ENCODE measurements at places on chromosomes 16 and 17.

- no peak for DNase-seq
Observed at GRCh38 chr16:13909872-13910303, 10.1 kb upstream of the ERCC4 start.

DNA sequence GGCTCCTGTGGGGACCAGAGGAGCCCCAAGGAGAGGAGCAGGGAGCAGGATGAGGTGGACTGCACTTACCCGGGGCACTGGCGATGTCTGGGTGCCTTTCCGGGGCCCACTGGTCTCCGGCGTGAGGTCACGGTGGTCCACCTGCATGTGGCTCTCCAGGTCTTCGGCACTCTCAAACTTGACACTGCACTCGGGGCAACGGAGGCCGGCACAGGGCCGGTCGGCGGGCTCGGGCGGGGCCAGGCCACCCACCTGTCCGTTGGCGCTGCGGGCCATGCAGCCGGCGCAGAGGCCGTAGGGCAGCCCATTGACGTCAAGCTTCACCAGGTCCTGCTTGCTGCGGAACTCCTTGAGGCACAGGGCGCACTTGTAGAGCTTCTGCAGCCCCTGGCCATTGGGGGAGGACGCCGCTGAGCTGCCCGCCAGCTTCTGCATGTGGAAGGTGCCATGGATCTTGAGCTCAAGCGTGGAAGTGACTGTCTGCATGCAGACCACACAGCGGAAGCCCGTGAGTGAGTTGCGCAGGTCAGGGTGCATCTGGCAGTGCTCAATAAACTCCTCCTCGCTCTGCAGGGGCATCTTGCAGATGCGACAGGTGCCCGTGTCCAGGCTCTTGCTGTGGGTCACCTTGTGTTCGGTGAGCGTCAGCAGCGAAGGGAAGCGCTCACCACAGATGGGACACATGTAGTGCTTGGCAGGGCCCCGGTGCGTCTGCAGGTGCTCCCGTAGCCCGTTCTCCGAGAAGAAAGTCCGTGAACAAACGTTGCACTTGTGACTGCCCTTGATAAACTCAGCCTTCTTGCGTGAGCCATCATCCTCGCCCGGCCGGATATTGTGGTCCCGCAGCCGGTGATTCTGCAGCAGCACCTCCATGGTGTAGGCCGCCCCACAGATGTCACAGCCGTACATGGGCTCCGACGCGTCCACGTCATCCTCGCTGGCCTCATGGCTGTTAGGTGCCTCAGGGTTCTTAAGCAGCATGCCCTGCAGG lies 220.0 kb downstream of the ZNF423 start:
- DNase-seq = no peak

- no peak for DNase-seq
Observed at GRCh38 chr17:57666201-57666870, 78.8 kb downstream of the CCDC182 start.

- DNase-seq = no peak
Observed at GRCh38 chr17:863880-864279, 81.7 kb downstream of the MRM3 start.

GRCh38 chr17:70239391-70239826 lies 70.1 kb downstream of the KCNJ2 start:
- DNase-seq = no peak

GRCh38 chr16:65384441-65384840 lies 262.6 kb upstream of the CDH11 start:
- no peak for DNase-seq

DNA sequence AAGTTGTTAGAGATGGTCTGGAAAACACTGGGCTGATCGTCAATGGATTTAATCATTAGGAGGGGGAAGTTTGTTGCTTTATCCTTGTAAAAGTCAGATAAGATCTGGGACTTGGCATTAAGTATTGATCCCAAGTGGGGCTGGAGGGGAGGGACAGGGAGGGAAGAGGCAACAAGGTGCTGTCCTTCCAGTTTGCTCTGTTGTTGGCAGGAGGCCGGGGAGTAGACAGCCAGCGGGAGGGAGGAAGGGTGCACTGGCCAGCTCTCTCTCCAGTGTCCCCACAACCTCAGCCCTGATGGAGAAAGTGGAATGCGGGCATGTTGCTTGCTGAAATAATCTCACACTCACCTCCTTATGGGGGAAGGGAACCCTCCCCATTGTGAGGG lies 210.2 kb downstream of the CCDC182 start:
- no peak for DNase-seq

- DNase-seq = no peak
Observed at GRCh38 chr16:74726716-74727115, 26.1 kb upstream of the MLKL start.

DNA sequence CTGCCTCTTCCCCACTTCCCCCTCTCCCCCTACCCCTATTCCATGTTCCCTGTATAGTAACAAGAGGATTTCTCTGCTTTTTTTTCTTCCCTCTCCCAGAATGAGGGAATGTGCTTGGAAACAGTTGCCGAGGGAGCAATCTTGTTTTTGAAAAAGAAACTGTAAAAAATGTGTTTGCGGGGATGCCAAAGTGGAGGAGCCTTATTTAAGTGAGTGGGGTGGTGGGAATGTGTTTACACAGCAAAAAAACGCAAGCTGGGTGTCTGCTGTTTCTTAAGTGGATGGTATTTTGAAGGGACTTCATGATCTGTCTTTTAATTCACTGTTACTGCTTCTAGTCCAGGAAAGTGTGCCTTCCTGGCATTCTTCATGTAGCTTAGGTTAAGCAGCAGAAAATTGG lies 254.4 kb downstream of the SHISA9 start:
- DNase-seq = no peak

DNA sequence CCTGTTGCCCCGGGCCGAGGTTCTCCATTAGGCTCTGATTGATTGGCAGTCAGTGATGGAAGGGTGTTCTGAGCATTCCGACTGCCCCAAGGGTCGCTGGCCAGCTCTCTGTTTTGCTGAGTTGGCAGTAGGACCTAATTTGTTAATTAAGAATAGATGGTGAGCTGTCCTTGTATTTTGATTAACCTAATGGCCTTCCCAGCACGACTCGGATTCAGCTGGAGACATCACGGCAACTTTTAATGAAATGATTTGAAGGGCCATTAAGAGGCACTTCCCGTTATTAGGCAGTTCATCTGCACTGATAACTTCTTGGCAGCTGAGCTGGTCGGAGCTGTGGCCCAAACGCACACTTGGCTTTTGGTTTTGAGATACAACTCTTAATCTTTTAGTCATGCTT lies 74.2 kb downstream of the HAPSTR1 start:
- no peak for DNase-seq

DNA sequence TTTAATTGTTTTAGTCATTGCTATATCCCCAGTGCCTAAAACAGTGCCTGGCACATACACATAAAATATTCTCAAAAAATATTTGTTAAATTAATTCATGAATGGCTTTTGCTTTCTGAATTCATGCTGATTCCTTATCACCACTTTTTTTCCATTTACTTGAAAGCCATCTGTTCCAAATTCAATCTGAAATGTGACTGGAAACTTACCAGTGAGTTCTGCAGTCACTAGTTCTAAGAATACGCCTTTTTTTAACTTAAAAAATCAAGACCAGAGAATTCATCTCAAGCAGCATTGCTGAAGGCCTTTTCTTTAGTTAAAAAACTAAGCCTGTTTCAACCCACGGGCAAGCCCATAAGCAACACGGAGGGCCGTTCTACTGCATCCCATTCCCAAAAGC lies 114.0 kb upstream of the ERCC4 start:
- DNase-seq = no peak

DNA sequence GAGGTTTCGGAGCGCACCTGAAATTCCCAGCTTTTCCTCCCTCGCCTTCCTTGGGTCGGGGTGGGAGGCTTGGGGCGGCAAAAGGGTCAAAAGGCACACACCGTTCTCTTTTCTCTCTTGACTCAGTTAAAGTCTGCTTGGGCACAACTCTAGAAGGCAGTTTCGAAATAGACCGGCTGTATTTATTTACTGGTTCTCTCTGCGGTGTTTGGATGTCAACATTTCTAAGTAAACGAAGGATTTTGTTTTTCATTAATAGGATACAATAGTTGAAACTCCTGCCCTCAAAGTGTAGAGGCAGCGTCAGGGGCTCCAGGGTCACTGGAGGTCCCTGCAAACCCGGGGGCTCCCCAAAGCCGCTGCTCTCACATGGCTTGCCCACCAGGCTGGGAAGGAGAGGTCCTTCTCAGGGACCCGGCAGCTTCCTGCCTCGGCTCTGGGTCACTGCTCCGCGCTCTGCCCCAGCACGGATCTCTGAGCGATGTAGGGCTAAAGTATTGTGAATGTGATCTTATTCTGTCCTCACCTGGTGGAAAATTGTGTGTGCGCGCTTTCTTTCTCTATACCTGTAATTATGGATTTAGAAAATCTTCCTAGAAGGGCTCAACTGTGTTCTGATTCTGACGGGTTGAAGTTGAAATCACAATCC lies 952 bp downstream of the BMERB1 start:
- DNase-seq = no peak

GRCh38 chr17:10032118-10032852 lies 127.2 kb upstream of the RCVRN start:
- DNase-seq = no peak

- no peak for DNase-seq
Observed at GRCh38 chr16:70659546-70659945, 13.2 kb downstream of the IL34 start.

- no peak for DNase-seq
Observed at GRCh38 chr17:64213995-64214811, 48.9 kb downstream of the TEX2 start.

DNA sequence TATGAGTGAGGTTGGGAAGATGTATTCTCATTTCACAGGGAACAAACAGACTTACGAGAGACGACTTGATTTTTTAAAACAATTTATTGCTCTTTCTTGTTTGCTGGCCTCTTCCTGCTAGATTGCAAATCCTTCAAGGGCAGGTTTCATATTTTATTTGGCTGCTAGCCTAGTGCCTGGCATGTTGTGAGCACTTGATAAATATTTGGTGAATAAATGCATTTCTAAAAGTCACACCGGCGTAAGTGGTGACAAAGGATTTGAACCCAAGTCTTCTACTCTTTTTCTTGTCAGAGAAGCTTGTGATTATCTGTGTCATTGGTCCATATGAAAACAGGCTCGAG lies 1.4 kb downstream of the WWP2 start:
- DNase-seq = no peak

DNA sequence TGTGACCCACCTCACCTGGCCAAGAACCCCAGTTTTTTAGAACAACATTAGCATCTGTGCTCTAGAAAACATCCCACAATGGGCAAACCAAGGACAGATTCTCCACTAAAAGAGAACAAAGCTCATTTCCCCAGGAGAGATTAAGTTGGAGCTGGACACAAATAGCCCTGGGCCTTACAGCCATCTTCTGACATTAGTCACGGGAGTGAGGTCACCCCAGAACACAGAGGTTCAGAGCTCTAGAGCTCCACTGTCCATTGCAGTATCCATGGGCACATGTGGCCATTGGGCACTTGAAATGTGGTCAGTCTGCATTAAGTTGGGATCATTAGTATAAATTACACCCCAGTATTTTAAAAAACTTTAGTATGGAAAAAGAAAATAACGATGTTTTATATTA lies 47.6 kb upstream of the RBBP6 start:
- no peak for DNase-seq

GRCh38 chr17:73492125-73492820 lies 152.0 kb downstream of the SDK2 start:
- no peak for DNase-seq

GRCh38 chr17:2867441-2868424 lies 71.5 kb downstream of the RAP1GAP2 start:
- no peak for DNase-seq

- DNase-seq = peak; percentile 42
Observed at GRCh38 chr17:57956291-57957119, 1.3 kb upstream of the CUEDC1 start.

DNA sequence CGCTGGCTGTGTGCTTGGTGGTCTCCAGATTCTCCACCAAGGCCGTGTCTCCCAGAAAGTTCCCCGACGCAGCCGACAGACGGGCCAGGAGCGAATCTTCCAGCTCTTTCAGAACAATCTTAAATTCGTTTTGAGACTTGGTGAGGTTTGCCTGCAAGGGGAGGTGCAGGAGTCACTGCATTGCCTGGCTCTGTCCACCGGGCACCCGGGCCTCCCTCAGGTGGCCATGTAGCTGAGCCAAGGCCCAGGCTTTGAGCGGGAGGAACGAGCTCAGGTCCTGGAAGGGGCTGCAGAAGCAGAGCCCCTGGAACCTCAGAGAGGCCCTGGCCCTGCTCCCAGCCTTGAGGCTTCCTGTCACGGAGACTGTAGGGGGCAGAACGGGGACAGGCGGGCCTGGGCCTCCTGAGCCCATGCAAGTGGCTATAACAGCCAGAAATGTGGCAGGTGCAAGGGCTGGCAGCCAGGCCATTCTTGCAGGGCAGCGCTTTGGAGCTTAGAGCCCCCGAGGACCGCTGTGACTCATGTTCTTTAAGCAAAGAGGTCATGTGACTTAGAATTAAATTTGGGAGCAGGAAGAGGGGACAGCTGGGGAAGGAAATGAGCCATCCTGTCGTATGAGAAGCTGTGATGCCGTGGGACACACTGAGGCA lies 72.4 kb downstream of the PGS1 start:
- DNase-seq = no peak

DNA sequence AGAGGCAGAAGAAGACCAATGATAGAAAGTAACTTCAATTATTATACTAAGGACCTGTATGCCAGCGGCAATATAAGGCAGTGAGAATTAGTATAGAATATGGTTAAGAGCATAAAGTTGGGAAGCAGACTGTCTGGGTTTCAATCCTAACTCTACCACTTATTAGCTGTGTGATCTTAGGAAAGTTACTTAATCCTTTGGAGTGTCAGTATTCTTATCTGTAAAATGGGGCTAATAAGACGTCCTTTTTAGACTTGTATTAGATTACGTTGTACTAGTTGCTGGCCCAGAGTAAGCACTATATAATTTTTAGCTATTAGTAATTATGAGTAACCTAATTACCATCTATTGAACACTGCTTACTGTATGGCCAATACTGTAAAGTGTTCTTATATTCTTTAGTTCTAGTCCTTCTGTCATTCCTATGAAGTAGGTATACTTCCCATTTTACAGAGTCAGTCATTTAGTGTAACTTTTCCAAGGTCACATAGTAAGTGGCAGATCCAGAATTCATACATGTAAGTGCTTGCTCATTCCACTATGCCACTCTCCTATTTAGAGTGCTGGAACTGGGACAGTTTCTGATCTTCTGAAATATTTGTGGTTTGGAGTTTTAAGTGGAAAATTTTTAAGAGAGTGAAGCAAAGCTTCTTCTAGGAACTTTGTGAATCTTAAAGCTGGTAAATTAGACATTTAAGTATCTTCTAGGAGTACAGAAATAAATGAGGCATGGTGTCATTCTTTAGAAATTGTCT lies 22.5 kb downstream of the HEATR9 start:
- DNase-seq = no peak
